AG08396 (cell line): ENCODE measurements at places on chromosomes 3 and 15.
A peak's percentile ranks its signal among the peaks of the same experiment; 100 is the strongest.

- DNase-seq, result no peak
Measured at GRCh38 chr15:91100814-91101607, 954 bp downstream of the SV2B start.

GRCh38 chr3:31408720-31409119 is 124.0 kb upstream of the STT3B start:
- DNase-seq, result no peak

- DNase-seq, result no peak
Measured at GRCh38 chr3:16191591-16191990, 17.1 kb downstream of the GALNT15 start.

GRCh38 chr3:55065331-55065730 is 137.5 kb upstream of the LRTM1 start:
- no peak for DNase-seq

DNA sequence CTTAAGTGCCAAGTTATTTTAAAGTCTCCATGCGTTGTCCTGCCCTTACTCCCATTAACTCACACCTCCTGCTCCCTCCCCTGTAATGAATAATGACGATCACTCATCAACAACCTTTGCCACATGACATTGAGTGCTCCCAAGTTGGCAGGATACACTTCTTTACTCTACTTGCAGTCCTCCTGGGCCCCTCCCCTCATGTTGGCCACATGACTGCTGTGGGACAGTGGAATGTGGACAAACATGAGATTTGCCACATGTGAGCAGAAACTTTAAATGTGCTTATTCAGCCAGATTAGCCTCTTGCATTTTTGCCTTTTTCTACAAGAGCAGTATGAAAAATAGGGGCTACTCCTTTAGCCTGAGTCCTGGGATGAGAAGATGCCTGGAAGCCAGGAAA is 167.9 kb downstream of the DCLK3 start:
- DNase-seq, result no peak

DNA sequence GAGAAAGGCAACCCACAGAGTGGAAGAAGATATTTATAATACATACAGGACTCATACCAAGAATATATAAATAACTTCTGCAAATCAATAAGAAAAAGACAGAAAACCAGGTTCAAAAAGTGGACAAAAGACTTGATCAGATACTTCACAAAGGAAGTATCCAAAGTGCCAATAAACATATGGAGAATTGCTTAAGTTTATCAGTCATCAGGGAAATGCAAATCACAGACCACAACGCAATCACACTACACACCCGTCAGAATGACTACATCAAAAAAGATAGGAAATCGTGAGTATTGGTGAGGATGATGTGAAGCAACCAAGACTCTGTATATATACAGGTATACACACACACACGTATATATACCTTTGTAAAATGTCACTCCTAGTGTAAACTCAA is 180.6 kb downstream of the FAM43A start:
- DNase-seq, result no peak

- DNase-seq, result no peak
Measured at GRCh38 chr15:88018869-88019641, 237.5 kb downstream of the NTRK3 start.

GRCh38 chr3:122392868-122393844 is 9.2 kb downstream of the FAM162A start:
- peak; percentile 47 for DNase-seq

DNA sequence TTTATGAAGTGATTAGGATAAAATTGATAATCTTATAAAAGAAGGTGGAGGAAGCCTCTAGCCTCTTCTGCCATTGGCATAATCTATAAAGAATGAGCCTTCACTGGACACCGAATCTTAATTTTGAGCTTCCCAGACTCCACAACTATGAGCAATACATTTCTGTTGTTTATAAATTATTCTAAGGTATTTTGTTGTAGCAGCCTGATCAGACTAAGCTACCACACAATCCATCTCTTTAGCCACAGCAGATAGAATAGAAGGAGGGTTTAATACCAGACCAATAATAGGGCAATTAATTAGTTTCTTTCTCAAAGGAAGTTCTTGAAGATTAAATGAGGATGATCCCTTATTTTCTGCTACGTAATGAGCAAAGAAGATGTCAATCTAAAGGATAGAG is 33.3 kb downstream of the SUCNR1 start:
- no peak for DNase-seq

- no peak for DNase-seq
Measured at GRCh38 chr15:62856466-62857246, 185.9 kb upstream of the TPM1 start.

DNA sequence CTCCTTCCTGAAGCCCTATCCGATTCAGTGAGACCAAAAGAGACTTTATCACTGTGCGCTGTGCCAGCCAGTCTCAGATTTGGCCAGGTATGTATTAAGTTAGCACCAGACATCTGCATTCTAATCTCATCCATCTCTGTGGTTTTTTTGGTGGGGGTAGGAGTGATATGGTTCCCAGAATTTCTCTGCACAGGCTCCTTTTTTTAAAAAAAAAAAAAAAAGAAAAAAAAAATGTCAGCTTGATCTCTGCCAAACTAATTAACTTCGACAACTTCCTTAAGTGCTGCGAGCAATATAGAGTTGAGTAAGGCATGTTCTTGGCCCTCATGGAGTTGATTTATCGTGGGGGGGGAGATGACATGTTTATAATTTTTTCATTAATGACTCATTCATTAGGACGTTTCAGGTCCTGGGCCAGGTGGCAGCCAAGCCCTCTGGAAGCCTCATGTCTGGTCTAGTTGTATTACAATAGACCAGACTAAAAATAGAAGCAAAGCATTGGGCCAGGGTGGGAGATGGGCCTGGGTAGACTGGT is 12.9 kb downstream of the SLCO3A1 start:
- DNase-seq, result no peak

- DNase-seq, result no peak
Measured at GRCh38 chr3:72594615-72595215, 253.5 kb downstream of the SHQ1 start.

- DNase-seq, result no peak
Measured at GRCh38 chr3:122427857-122428471, 12.1 kb upstream of the WDR5B start.

- DNase-seq, result no peak
Measured at GRCh38 chr15:81478354-81478753, 104.3 kb upstream of the TMC3 start.

GRCh38 chr3:123449997-123450604 is 1.2 kb upstream of the ADCY5 start:
- DNase-seq, result no peak

DNA sequence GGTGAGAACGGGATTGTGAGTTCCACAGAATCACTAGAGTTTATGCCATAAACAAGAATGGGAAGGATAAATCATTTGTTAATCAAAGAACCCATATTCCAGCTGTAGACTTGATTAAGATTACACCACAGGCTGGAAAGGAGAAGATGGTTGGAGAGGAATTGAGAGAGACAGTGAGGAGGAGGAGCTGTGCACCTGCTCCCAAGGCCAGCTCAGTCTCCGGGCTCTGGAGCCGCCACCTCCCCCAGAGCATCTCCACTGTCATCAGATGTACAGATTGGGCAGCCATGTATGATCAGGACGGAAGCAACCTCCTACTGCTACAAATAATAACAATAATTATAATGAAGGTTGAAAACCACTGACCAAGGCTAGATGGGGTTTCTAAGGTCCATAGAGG is 170.0 kb downstream of the MINAR1 start:
- no peak for DNase-seq

- peak; percentile 95 for DNase-seq
Measured at GRCh38 chr3:58433400-58434167, at the start of gene PDHB. Gene PDHB (minus strand): TSS chr3:58433832. CDS start chr3:58433809, 23 bp downstream.

- no peak for DNase-seq
Measured at GRCh38 chr3:39323494-39323893, 6.0 kb upstream of the CCR8 start.

DNA sequence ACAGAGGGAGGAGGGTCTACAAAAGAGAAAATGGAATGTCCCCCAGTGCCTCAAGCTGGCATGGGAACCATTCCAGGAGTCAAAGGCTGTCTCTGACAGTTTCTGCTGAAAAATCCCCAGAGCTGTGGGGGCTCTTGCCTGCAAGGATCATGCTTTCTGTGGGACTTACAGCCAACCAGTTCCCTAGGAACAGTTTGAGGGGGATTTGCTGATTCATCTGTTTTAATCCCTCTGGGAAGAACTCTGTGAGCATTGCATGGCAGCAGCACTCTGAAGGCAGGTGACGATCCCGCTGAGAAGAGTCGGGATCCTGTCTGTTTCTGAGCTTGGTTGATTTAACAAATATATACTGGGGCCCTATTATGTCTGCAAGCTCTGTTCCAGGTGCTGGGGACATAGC is 176.0 kb downstream of the SSR3 start:
- DNase-seq, result no peak

GRCh38 chr15:58329781-58330671 is 101.8 kb upstream of the LIPC start:
- no peak for DNase-seq

DNA sequence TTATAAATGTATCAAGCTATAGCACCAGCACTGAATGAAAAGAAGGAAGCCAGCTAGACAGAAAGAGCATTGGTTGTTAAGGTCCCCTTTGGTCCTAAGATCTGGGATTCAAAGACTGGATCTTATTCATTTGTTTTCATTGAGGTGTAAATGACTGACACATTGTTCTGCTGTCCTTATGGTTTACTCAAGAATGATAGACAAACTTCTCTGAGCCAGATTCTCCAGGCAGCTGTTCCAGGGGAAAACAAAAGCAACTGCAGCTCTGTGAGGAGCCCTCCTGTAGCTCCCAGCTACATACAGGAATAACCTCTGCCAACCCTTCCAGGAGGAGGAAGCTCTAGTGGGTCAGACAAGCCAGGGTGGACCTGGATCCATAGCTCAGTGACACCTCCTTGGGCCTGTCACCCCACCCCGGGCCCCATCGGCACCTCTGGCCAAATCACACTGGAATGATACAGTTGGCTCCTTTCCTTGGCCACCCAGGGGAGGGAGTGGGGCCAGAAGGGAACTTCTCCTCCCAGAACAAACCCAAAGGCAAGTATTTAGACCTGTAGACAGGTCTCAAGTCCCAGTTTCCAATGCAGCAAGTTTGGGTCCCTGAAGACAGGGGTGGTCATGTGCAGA is 57.8 kb downstream of the ZNF621 start:
- no peak for DNase-seq

DNA sequence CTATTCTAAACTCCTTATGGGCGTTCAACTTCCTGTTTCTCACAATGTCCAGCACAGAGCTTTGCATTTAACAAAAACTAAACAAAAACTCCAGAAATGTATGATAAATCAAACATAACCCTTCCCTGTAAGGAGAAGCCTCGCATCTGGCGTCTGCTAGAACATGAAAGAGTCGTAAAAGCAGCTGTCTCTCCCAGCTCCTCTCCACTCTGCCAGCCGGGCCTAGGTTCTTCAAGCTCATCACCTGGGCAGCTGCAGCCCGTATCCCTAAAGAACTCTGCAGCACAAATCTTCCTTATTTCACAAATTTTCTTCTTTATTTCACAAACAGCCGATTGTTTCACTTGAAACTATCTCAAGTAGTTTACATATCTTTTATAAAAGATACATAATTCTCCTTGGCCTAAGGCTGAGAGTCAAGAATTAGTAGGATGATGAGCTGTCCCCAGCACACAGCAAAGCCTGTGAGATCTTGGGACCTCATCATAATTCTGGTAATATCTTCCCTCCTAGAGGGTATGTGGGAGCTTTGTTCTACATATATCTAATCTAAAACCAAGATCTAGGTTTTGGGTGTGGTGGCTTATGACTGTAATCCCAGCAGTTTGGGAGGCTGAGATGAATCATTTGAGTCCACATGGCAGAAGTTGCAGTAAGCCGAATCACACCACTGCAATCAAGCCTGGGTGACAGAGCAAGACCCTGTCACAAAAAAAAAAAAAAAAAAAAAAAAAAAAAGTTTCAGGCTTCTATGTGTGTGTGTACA is 35.3 kb downstream of the ANXA2 start:
- DNase-seq, result peak; percentile 55

GRCh38 chr3:88226910-88227309 is 77.2 kb downstream of the C3orf38 start:
- no peak for DNase-seq
